ENCODE measurements at places on chromosomes 2 and 18.

- no peak for ATAC-seq
Observed at GRCh38 chr18:24115628-24116027, 23.2 kb upstream of the CABYR start.

DNA sequence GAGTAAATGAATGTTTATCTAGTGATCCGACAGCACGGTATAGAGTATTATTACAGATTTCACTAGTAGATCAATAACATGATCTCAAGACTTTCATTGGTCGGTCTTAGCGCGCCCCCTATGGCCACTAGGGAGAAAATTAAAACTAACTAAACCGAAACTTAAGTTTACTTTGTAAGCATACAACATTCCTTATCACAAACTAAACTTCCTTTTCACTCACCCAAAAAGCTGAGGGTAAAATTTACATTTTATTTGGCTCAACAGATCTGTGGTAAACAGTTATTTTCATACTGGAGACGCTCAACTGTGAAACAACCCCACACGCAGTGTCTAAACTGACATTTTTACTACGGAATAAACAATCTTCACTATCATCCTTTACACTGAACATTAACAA lies 215.6 kb upstream of the MAP2 start:
- peak; percentile 51 for ATAC-seq

DNA sequence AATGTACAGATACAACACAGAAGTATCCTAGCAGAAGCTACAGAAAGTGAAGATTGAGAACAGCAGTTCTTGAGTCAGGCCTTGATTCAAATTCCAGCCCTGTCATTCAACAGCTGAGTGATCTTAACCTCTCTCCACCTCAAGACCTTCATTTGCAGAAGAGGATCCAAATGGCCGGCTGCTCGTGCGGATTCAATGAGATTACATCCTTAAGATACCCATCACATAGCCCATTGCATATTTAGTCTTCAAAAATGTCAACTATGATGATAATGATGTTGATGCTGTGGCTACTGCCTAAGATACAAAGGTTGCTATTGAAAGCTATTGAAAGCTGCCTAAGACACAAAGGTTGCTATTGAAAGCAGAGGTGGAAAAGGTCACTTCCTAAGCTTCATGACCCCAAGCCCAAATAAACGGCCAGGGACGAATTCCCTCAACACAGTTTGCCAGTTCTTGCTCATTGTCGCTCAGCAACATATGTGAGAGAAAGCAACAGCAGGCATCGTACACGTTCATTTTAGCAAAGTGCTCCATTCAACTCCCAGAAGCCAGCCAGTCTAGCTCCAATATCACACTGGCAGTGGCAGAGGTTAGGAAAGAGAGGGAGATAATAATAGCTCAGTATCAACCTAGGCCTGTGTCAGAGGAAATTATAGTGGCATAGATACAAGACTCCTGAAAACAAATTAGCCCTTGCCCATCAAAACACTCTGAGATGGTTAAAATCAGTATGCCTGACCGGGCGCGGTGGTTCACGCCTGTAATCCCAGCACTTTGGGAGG lies 36.1 kb downstream of the MRPL35 start:
- ATAC-seq, result no peak

DNA sequence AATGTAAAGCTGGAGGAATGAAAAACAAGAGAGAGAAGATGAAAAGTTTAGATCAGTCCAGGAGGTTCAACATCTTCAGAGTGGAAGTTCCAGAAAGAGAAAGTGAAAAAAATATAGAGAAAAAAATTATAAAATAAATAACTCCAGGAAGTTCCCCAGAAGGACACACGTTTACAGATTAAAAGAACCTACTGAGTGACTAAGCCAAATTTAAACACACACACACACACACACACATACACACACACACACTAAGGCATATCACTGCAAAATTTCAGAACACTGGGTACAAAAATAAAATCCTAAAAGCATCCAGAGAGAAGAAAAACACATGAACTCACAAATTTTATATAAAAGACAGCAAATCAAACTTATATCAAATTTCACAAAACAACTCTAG lies 85.9 kb upstream of the PMAIP1 start:
- ATAC-seq, result no peak

GRCh38 chr2:7225848-7226247 lies 308.6 kb downstream of the RNF144A start:
- ATAC-seq, result no peak

- no peak for ATAC-seq
Observed at GRCh38 chr2:58137856-58138255, 91.2 kb downstream of the VRK2 start.

- ATAC-seq, result peak; percentile 50
Observed at GRCh38 chr2:223538920-223539440, 63.2 kb downstream of the SCG2 start.

- ATAC-seq, result no peak
Observed at GRCh38 chr18:69949538-69949936, 1.9 kb upstream of the CD226 start.

DNA sequence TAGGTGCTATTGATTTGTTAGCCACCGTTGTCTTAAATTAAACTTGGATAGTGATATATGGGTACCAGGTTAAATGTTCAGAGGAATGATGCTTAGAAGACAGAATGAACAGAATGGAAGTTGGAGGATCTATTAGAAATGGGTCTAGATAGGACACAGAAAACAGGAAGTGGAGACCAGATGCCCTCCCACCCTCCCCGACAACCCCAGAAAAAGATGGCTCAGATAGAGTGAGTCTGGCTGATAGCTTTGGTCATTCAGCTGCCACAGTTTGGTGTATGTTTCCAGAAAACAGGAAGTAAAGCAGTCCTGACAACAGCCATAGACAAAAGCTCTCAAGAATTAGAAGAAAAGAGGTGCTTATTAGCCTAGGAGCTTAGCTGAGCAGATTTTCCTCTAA lies 71.5 kb upstream of the DSG1 start:
- ATAC-seq, result no peak

GRCh38 chr2:180955101-180955500 lies 25.3 kb upstream of the UBE2E3 start:
- ATAC-seq, result no peak

GRCh38 chr18:10090668-10091067 lies 176.9 kb downstream of the VAPA start:
- no peak for ATAC-seq

- no peak for ATAC-seq
Observed at GRCh38 chr2:19033240-19033639, 325.2 kb downstream of the OSR1 start.

GRCh38 chr2:70510313-70510712 lies 43.3 kb downstream of the TGFA start:
- no peak for ATAC-seq

- no peak for ATAC-seq
Observed at GRCh38 chr2:214104219-214104618, 306.6 kb upstream of the VWC2L start.

All from SK-N-SH treated with all-trans-retinoic acid at 6 μM for 48 hours (cell line).